OCI-M1 (cell line): ENCODE measurements at places on chromosomes 3 and 15.
A peak's percentile ranks its signal among the peaks of the same experiment; 100 is the strongest.

DNA sequence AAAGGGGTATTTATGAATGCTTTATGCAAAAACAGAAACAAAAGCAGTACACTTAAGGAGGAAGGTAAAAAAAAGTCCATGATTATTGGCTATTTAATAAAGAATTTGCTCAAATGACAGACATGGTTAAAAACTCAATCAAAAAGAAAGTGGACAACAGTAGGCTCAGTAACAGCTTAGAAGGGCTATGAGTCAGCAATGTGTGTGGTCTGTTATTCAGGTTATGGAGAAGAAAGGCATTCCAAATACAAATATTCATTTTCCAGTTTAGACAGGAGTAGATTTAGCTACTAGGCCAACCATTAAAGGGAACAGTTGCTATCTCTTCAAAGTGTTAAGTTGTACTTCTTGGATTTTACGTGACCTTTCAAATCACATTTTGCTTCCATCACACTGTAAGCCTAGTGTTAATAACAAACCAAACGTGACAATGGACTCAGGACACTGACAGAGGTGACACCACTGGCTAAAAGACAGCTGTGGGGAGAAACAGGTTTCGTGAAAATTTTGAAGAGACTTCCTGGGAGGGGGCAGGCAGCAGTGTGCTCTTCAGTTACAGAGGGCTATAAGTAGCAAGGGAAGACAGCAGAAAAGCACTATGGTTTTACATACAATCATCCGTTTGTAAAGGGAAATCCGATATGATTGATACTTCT is 41.7 kb upstream of the MYO5C start:
- DNase-seq: no peak

GRCh38 chr3:161316006-161316689 is 55.2 kb downstream of the SPTSSB start:
- peak; percentile 41 for DNase-seq

- peak; percentile 85 for DNase-seq
Observed at GRCh38 chr3:41681479-41681878, 280.4 kb downstream of the ULK4 start.

DNA sequence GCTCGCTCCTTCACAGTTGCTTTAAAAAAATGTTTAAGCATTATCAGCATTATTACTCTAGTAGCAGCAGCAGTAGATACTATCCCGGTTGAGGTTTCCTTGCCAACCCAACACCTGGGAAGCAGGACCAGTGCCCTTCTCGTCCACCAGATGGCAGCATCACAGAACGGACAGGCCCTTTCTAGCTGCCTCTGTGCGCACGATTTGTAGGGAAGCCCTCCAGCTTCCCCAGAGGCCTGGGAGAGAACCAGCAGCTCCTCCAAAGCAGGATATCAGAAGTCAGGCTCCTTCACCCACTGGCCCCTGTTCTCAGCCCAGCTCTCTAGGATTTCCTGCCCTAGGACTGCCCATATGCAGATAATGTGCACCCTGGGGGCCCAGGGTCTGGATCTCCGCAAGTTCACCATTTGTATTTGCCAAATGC is 16.8 kb upstream of the ESYT3 start:
- DNase-seq: peak; percentile 86

DNA sequence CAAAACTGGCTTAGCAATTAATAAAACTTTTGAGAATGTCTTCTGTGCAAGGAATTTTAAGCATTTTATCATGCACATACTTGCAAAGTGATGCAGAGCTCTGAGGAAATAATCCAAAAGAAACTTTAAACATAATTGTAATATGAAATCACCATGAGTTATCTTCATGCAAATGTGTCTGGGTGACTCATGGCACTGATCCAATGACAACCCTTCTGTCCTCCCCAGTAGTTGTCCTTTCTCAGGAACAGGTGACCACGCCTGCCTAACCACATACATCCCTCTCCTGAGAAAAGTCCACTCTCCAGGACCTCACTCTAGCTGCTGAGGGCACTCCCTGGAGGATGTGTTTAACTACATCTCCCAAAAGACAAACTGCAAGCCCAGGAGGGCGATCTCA is 530.6 kb upstream of the IL12A start:
- no peak for DNase-seq

- peak; percentile 25 for DNase-seq
Observed at GRCh38 chr3:153319705-153320554, 157.9 kb downstream of the RAP2B start.

DNA sequence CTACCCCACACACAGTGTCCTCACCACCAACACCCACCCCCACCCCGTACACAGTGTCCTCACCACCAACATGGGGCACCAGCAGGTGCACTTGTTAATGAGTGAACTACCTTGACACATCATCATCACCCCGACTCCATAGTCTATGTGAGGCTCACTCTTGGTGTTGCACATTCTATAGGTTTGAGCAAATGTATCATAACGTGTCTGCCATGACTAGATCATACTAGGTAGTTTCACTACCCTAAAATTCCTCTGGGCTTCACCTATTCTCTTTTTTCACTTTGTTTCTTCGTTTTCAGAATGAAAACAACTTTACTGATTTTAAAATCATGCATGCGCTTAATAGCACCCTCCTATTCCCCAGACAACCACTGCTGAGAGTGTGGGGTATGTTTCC is 102.6 kb upstream of the SLC6A6 start:
- no peak for DNase-seq

GRCh38 chr3:194268654-194269512 is 82.2 kb downstream of the CPN2 start:
- DNase-seq: no peak

- peak; percentile 45 for DNase-seq
Observed at GRCh38 chr3:196754091-196754981, 14.7 kb downstream of the PAK2 start.

GRCh38 chr15:47565949-47566348 is 151.4 kb upstream of the SEMA6D start:
- no peak for DNase-seq

DNA sequence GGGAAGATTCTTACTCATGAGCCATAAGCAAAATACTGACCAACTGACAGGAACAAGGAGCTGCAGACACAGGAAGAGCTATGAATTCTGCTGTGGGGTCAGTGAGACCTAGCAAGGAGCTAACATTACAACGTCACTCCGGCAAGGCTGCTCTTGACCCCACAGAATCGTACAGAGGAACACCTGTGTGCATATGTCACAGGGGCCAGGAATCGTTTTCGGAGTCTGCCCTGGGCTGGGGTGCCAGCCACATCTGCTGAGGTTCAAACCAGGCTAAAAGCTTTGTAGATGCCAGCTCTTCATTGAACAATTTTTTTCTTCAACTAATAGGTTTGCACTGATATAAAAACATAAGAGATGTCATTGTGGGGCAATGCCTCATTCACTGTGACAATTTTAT is 82.6 kb downstream of the LRRK1 start:
- DNase-seq: no peak
